ENCODE measurements at places on chromosomes 7 and 10. TPM values are rescaled to one million over a fixed set of nuclear protein-coding genes. Genes with fewer than 3 reads are reported as not detected.

Gene HTR5A
- total RNA-seq, result not detected

Gene ACSM6
- not detected for total RNA-seq

Gene LIPN
- total RNA-seq, result not detected

Gene IL2RA
- total RNA-seq, result not detected

Gene SPDYE16
- total RNA-seq, result not detected

Gene ESYT2
- 100 TPM for total RNA-seq

All from subcutaneous preadipocyte (primary cell).